Type B pancreatic cell (in vitro differentiated cells): ENCODE measurements at places on chromosomes 1 and 21.

DNA sequence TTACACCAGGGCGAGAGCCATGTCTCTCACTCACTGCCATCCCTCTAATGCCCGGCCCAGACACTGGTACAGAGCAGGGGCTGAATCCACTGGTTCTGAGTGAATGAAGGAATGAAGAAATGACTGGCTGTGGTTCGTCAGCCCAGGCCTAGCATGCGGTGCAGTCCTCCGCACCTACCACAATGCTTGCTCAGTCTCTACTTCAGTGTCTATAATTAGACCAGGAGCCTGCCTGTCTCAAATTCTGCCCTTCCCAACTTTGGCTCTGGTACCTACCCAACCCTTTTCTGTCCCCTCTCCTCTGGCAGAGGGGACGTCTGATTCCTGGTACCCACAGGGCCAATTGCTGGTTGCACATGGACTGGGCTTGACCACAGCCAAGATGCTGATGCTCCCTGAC is 118.2 kb upstream of the GRIK3 start:
- peak; percentile 43 for DNase-seq

DNA sequence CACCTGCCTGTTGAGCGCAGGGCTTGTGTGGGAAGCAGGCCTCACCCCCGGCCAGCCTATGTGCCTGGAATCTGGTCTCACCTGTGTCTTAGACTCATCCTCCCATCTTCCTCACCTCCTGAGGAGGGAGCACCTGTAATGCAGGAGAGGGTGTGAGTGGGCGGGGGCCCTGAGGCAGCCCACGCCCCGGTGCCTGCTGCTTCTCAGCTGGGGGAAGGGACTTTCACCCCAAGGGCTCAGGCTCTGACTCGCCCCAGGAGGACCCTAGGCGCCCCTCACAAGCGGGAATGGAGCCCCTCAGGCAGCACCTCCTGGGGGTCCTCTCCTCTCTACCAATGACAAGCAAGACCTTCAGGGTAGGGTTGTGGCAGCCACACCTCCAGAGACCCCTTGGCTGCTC is 6.7 kb upstream of the ZNF670 start:
- no peak for DNase-seq

DNA sequence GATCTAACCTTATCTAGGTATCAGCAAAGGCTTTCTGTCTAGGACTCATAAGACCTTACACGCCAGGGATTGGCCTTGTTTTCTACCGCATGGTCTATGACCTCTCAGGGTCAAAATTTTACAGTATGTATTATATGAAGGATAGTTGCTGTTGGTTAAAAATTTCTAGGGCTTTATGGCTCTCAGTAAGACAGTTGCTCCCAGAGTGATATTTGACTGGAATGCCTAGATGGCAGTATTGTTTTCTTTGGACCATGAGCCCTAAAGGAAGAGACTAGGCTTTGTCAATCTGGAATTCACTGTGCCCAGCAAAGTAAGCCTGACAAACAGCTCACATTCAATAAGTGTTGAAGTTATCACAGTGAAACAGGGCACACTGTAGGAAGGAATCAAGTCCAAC is 37.6 kb downstream of the C1orf87 start:
- DNase-seq: no peak

DNA sequence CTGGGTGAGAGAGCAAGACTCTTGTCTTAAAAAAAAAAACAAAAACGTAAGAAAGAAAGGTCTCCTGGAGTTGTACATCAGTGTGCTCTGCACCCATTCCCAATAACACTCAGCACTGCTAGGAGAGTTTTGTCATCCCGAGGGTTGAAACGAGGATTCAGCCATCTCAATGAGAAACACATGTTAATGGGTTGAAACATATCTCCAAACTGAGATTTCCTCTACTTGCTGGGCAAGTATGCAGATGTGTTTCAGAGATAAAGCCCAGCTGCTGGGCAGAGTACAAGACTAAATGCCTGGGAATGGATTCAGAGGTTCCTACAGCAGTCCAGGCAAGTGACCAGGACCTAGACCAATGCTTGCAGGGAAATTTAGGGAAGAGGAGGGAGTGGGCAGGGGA is 2.6 kb upstream of the MFN2 start:
- no peak for DNase-seq

- DNase-seq: no peak
These were observed 20.4 kb upstream of the ITLN2 start for GRCh38 chr1:160975026-160975425.

GRCh38 chr1:79660129-79660528 is 653.6 kb upstream of the ADGRL4 start:
- DNase-seq: no peak

DNA sequence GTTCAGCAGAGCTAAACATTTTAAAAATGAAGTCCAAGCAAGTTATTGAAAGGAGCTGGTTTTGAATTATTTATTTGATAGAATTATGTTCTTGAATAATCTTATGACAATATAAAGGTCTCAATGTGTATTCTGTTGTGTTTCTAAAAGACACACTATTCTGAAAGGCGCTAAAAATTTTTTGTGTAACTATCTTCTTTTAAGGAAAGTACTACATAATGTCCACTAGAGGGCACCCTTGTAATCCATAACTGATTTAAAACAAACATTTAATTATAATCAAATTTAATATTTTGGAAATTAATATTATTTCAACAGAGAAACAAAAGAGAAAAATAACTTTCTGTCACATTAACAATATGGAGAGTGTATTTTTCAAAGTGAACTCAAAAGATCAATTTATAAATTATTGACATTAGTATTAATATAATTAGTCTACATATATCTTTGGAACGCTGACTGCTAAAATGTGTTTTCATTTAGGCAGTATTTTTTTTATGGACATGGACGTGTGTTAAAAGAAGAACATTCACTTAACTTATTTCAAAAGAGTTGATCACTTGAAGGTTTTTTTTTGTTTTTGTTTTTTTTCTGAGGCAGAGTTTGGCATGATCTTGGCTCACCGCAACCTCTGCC is 248.4 kb downstream of the DENND1B start:
- DNase-seq: no peak

GRCh38 chr1:191074881-191075280 is 597.2 kb upstream of the BRINP3 start:
- DNase-seq: no peak

DNA sequence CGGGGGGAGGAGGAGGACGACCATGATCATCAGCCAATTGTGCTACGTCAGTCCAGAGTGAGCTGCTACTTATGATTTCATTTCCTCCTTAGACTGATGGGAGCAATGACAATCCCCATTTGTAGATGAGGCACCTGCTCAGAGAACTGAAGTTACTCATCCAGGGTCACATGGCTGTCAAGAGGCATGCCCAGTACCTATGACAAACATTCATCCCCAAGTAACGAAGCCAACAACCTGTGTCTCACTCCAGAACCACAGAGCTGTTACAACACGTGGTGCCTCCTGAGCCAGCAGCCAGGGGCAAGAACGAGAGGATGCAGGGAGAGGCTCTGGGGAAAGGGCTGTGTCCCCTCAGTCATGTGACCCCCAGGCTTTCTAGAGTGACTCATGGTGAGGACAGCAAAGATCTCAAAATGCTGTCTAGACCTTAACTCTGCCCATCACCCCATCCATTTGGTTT is 93.6 kb downstream of the SIM2 start:
- DNase-seq: no peak

GRCh38 chr1:12229386-12229834 is 420 bp upstream of the VPS13D start:
- DNase-seq: no peak

GRCh38 chr1:232709386-232709785 is 79.5 kb upstream of the SIPA1L2 start:
- no peak for DNase-seq

DNA sequence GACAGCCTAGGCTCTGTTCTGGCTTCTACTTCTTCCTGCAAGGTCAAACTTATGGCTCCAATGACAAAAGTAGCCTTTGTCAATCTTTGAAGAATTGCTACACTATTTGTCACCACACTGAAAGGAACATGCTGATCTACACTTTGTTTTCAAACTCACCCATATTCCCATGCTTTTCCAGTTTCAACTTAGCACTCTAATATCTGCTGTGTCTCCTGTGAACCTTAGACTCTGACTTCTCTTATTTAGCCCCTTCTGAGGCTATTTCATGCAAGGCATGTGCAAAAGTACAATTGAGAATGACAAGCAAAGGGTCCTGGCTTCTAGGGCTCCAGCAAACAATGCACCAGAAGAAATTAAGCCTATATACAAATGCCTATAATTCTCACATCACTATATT is 374.9 kb downstream of the VAV3 start:
- no peak for DNase-seq

- DNase-seq: no peak
These were observed 97.2 kb downstream of the KCNN3 start for GRCh38 chr1:154772606-154773506.

DNA sequence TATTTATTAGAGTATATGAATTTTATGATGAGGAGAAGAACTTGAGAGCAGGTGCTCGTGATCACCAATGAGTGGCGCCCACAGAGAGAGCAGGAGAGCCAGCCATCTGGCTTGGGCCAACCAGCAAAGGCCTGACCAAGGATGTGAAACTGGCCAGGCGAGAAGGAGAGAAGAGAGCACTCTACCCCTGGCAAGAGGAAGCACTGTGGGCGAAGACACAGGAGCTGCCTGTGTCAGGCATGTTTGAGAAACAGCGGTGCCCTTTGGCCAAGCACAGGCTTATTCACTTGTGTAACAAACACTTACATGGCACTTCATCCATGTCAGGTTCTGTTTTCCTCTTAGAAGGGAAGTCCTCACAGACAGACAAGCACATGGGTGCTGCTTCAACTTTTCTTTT is 4.2 kb upstream of the SIPA1L2 start:
- DNase-seq: no peak

GRCh38 chr21:29056005-29056404 is 17.4 kb downstream of the CCT8 start:
- DNase-seq: no peak

- no peak for DNase-seq
These were observed 595.5 kb downstream of the RWDD3 start for GRCh38 chr1:95829556-95829955.

- no peak for DNase-seq
These were observed 63.7 kb downstream of the HLCS start for GRCh38 chr21:36902793-36903192.

GRCh38 chr1:49630156-49630555 is 393.6 kb downstream of the AGBL4 start:
- no peak for DNase-seq
